ENCODE measurements at places on chromosomes 7 and 10. TPM values are rescaled to one million over a fixed set of nuclear protein-coding genes. Genes with fewer than 3 reads are reported as not detected.

DNA sequence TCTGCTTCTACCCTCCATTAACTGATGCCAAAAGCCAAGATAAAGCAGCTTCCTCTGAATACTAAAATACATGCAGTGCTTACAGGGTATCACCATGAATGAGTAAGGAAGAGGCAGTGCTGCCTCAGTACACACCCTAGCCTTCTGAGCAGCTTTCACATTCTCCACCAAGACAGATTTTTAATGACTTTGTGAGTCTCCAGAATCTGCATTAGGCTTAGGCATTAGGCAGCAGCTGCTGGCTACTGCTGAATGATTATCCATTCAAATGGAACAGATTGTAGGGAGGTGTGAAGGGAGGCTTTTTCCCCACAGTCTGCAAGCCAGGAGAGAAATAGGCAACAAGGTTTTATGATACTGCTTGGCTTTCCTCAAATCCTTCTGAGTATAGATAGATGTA, 1226.7 kb upstream of the LRRN3 start:
- no peak overlapping the region for H3K4me3 ChIP-seq
- no peak overlapping the region for H3K27ac ChIP-seq
- H3K36me3 ChIP-seq = no peaks in the 10 kb centered on the region
- DNase-seq = no peak
- no peaks in the 10 kb centered on the region for H3K4me1 ChIP-seq

DNA sequence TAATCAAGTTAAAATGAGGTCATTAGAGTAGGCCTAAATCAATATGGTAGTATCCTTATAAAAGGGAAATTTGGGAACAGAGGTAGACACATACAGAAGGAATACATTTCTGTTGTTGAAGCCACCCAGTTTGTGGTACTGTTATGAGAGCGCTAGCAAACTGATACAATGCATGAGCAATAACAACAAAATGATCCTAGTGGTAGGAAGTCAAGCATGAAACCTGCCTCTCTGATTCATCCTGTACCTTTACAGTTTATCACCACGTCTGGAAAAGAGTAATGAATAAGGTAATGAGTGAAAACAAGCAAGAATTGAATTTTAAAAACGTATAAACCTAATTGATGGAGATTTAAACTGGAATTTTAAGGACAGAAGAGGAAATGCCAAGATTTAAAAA, 217.2 kb downstream of the PCLO start:
- no peak overlapping the region for H3K27ac ChIP-seq
- no peak overlapping the region for H3K4me3 ChIP-seq
- DNase-seq = no peak

- H3K27ac ChIP-seq = no peak overlapping the region
- DNase-seq = peak; percentile 74
- no peaks in the 10 kb centered on the region for H3K36me3 ChIP-seq
- H3K4me3 ChIP-seq = peak overlapping the region; percentile 68
- H3K27me3 ChIP-seq = no peaks in the 10 kb centered on the region
Measured at GRCh38 chr7:105876964-105877601, 684 bp upstream of the ATXN7L1 start.

DNA sequence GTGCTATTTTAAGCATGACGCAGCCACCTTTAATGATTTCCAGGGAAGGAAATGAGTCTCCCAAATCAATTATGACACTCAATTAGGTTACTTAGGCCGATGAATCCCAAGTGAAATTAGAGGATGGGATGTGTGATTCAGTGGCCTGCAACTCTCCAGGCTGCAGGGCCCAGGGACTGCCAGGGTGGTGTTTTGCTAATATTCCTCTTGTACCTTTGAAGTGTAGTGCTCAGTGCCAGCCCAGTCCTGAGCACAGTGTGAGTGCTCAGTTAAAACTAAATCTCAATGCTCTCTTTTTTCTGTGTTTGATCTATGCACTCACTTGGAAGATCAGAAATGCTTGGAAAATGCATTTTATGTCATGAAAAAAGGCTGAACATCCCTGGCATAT, 51.6 kb downstream of the SEM1 start:
- no peaks in the 10 kb centered on the region for H3K27me3 ChIP-seq
- no peaks in the 10 kb centered on the region for H3K36me3 ChIP-seq
- no peak overlapping the region for H3K4me3 ChIP-seq
- H3K4me1 ChIP-seq = no peaks in the 10 kb centered on the region
- DNase-seq = no peak

GRCh38 chr10:124657806-124658205, 86.4 kb downstream of the FAM53B start:
- no peak overlapping the region for H3K4me3 ChIP-seq
- H3K27ac ChIP-seq = no peak overlapping the region
- H3K27me3 ChIP-seq = no peaks in the 10 kb centered on the region
- H3K36me3 ChIP-seq = no peaks in the 10 kb centered on the region

Gene KBTBD2
- total RNA-seq = 28.8 TPM

Gene NPY4R2
- 0.21 TPM for total RNA-seq

DNA sequence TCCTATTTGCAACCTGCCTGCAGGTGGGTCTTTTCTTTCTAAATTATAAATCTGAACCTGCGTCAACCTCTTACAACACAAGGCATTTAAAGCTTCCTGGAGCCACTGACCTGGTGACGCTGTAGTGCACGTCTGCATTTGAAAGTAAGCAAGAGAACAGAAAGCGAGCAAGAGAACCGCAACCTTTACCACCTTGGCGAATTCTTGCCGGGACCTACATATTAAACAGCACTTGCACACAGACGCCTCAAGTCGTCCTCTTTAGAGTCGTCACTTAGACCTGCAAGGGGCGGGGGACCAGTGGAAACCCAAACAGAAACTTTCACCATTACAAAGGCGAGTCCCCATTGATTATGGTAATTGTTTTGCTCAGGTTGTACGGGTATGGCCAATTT, 9.5 kb downstream of the GLI3 start:
- H3K27ac ChIP-seq = no peak overlapping the region
- no peaks in the 10 kb centered on the region for H3K27me3 ChIP-seq
- peak overlapping the region; percentile 21 for H3K4me3 ChIP-seq
- DNase-seq = peak; percentile 30
- no peaks in the 10 kb centered on the region for H3K36me3 ChIP-seq

Gene FZD1
- 19.0 TPM for total RNA-seq

DNA sequence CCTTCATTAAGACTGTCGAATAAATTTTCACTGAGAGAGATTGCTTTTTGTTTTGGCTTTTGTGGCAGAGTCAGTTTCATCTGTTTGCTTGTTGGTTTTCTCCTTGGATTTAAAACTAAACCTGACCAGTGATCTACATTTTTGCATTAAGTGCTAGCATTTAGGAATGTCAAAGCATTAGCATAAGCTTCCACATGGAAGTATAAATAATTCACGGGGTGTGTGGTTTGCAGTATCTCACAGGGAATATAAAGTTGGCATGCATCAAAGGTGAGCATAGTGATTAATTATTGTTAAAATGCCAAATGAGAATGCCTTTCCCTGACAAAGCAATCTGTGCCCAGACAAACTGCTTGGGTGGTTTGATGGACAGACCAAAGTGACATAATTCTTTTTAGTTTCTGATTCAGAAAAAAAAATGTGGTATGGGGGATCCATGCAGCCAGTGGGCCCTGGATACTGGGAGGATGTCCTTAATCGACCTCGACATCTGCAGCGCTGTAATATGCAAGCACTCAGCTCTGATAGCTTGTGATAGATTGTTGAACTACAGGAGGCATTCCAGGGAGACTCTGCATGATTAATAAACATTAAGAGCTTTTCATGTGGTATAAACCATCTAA, 339.3 kb upstream of the POM121L12 start:
- H3K36me3 ChIP-seq = no peaks in the 10 kb centered on the region
- no peak for DNase-seq
- H3K27ac ChIP-seq = no peak overlapping the region

Gene CALML3
- not detected for total RNA-seq

Gene TAC1
- total RNA-seq = not detected

DNA sequence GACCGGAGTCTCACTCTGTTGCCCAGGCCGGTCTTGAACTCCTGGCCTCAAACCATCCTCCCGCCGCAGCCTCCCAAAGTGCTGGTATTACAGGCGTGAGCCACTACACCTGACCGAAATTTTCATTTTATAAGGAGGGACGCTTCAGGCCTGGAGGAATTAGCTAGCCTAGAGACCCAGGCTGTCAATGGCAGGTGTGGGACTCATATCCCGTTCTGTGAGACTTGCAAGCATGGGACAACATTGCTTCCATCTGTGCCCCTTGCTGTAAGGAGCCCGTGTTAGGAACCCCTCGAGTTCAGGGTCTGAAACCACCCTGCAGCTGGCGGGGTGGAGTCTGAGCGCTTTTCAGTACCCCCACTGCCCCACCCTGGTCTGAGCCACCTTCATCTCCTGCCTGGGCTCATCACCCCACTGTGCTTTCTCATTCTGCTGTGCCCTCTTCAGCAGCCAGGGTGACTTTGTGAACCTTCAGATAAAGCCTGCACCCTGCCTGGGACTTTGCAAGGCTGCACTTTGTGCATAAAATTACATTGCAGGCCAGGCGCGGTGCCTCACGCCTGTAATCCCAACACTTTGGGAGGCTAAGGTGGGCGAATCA, 1.3 kb upstream of the DAGLB start:
- H3K27me3 ChIP-seq = no peaks in the 10 kb centered on the region
- H3K36me3 ChIP-seq = peaks cover 11% of the 10 kb centered on the region
- H3K4me3 ChIP-seq = no peak overlapping the region
- H3K4me1 ChIP-seq = no peaks in the 10 kb centered on the region

- H3K36me3 ChIP-seq = no peaks in the 10 kb centered on the region
- peak overlapping the region; percentile 79 for H3K27ac ChIP-seq
- DNase-seq = peak; percentile 100
- no peak overlapping the region for H3K4me3 ChIP-seq
- H3K27me3 ChIP-seq = no peaks in the 10 kb centered on the region
Measured at GRCh38 chr10:4241724-4242345, 456.8 kb upstream of the KLF6 start.

DNA sequence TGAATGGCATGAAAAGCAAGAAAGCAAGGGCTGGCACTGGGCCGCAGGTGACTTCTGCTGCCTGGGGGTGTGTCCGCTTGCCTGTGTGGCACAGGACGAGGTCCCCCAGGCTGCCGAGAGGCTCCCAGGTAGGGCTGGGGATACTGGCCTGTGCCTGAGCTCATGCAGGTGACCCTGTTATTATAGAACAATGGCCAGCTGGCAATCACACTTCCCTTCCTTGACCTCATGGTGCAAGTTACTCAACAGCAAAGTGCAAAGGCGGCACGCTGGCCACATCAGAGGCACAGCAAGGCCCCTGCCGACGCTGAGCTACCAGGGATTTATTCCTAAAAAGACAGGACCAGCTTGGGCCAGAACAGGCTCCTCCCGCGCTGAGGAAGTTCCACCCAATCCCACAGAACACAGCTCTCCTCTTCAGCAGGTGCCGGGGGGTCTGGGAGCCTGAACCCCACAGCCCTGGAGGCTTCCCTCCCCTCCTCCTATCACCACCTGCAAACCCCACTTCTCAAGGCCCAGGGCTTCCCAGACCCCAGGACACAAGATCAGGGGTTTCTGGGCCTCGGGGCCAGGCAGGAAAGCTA, 1.4 kb upstream of the ADAM8 start:
- peaks cover 9% of the 10 kb centered on the region for H3K36me3 ChIP-seq
- DNase-seq = no peak
- no peak overlapping the region for H3K4me3 ChIP-seq
- peak overlapping the region; percentile 48 for H3K27ac ChIP-seq

- H3K27ac ChIP-seq = no peak overlapping the region
- H3K4me1 ChIP-seq = no peaks in the 10 kb centered on the region
- H3K4me3 ChIP-seq = no peak overlapping the region
- no peaks in the 10 kb centered on the region for H3K36me3 ChIP-seq
- DNase-seq = no peak
- peaks cover 54% of the 10 kb centered on the region for H3K27me3 ChIP-seq
Measured at GRCh38 chr7:26868841-26869495, 4.6 kb upstream of the SKAP2 start.

- no peaks in the 10 kb centered on the region for H3K27me3 ChIP-seq
- H3K27ac ChIP-seq = no peak overlapping the region
- no peak for DNase-seq
- no peaks in the 10 kb centered on the region for H3K4me1 ChIP-seq
- H3K4me3 ChIP-seq = no peak overlapping the region
Measured at GRCh38 chr7:148116195-148116594, 474.4 kb upstream of the C7orf33 start.

GRCh38 chr10:109215291-109216075, 707.8 kb downstream of the XPNPEP1 start:
- H3K4me1 ChIP-seq = no peaks in the 10 kb centered on the region
- no peak overlapping the region for H3K27ac ChIP-seq
- no peaks in the 10 kb centered on the region for H3K36me3 ChIP-seq
- DNase-seq = no peak

DNA sequence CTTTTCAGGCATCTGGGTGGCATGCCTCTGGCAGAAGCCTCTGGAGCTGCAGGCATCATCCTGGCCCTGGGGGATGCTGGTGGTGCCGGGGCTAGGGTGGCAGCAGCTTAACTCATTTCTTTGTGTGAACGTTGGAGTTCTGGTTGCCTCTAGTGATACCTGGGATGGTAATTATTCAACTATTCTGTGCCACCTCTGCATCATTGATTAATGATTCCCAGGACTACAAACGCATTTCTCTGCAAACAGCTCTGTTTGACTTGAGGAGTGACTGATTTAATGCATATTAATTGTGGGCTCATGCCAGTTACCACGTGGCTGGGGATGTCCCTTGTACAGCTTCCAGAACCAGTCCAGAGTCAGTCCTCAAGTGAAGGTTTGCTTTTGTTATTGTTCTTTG, 55.9 kb downstream of the LRRC18 start:
- no peaks in the 10 kb centered on the region for H3K36me3 ChIP-seq
- peaks cover 6% of the 10 kb centered on the region for H3K27me3 ChIP-seq
- DNase-seq = no peak
- H3K4me3 ChIP-seq = no peak overlapping the region
- H3K27ac ChIP-seq = no peak overlapping the region

GRCh38 chr10:63412304-63412703, 53.5 kb downstream of the JMJD1C start:
- H3K27ac ChIP-seq = peak overlapping the region; percentile 52
- DNase-seq = no peak
- H3K4me3 ChIP-seq = no peak overlapping the region
- H3K27me3 ChIP-seq = no peaks in the 10 kb centered on the region
- H3K36me3 ChIP-seq = no peaks in the 10 kb centered on the region

GRCh38 chr10:76882245-76882644, 755.4 kb downstream of the KCNMA1 start:
- no peak overlapping the region for H3K27ac ChIP-seq

Gene FASTK
- 175 TPM for total RNA-seq

GRCh38 chr7:25646726-25647413, 418.6 kb upstream of the NPVF start:
- H3K4me3 ChIP-seq = no peak overlapping the region
- H3K27me3 ChIP-seq = no peaks in the 10 kb centered on the region
- H3K36me3 ChIP-seq = no peaks in the 10 kb centered on the region

Gene NRAP
- total RNA-seq = not detected

GRCh38 chr7:16025696-16026095, 339.2 kb upstream of the MEOX2 start:
- no peaks in the 10 kb centered on the region for H3K4me1 ChIP-seq
- no peaks in the 10 kb centered on the region for H3K36me3 ChIP-seq
- no peaks in the 10 kb centered on the region for H3K27me3 ChIP-seq
- no peak for DNase-seq
- no peak overlapping the region for H3K4me3 ChIP-seq

Gene TMEM176B
- 25.6 TPM for total RNA-seq

Measured in cardiac muscle cell (in vitro differentiated cells and primary cell).